ENCODE measurements at places on chromosomes 16 and 17. TPM values are rescaled to one million over a fixed set of nuclear protein-coding genes. Genes with fewer than 3 reads are reported as not detected.

GRIN2A gene
- total RNA-seq: not detected

SPATA22 gene
- not detected for total RNA-seq

NPIPB13 gene
- total RNA-seq: 1.1 TPM

CLDN9 gene
- 0.14 TPM for total RNA-seq

KRT23 gene
- total RNA-seq: not detected

KRTAP3-1 gene
- total RNA-seq: not detected

INCA1 gene
- not detected for total RNA-seq

TBC1D3E gene
- total RNA-seq: not detected

MEIOC gene
- total RNA-seq: 0.82 TPM

TSR1 gene
- 50.1 TPM for total RNA-seq

CDRT4 gene
- total RNA-seq: 7.6 TPM

STAT5B gene
- total RNA-seq: 29.4 TPM

NXPH3 gene
- total RNA-seq: not detected

CCL23 gene
- total RNA-seq: not detected

GPR139 gene
- not detected for total RNA-seq

RAB26 gene
- total RNA-seq: 1.2 TPM

PSMD11 gene
- total RNA-seq: 204 TPM

CLEC19A gene
- not detected for total RNA-seq

ABCA3 gene
- total RNA-seq: 11.7 TPM

CTF1 gene
- total RNA-seq: 0.92 TPM

SLC16A6 gene
- 66.3 TPM for total RNA-seq

YBX2 gene
- 0.06 TPM for total RNA-seq

ANTKMT gene
- total RNA-seq: 22.9 TPM

HS3ST4 gene
- total RNA-seq: not detected

SOX8 gene
- total RNA-seq: 1.5 TPM

CCL4 gene
- not detected for total RNA-seq

MAP3K3 gene
- total RNA-seq: 8.7 TPM

CORO6 gene
- 0.63 TPM for total RNA-seq

PHOSPHO1 gene
- not detected for total RNA-seq

NSRP1 gene
- 17.9 TPM for total RNA-seq

C16orf92 gene
- not detected for total RNA-seq

All from NCI-H460 (cell line).